ENCODE measurements at places on chromosomes 6 and 20.

- no peak for DNase-seq
Measured at GRCh38 chr20:10863337-10864060, 189.7 kb upstream of the JAG1 start.

- no peak for DNase-seq
Measured at GRCh38 chr20:43507150-43508080, at the start of gene L3MBTL1. Gene L3MBTL1, plus strand, starts transcription at chr20:43507697. Its CDS starts 5,807 bp downstream, at chr20:43513504.

- no peak for DNase-seq
Measured at GRCh38 chr20:38270869-38271605, 10.5 kb upstream of the KIAA1755 start.

GRCh38 chr20:35527122-35527769 lies 2.2 kb downstream of the C20orf173 start:
- no peak for DNase-seq

DNA sequence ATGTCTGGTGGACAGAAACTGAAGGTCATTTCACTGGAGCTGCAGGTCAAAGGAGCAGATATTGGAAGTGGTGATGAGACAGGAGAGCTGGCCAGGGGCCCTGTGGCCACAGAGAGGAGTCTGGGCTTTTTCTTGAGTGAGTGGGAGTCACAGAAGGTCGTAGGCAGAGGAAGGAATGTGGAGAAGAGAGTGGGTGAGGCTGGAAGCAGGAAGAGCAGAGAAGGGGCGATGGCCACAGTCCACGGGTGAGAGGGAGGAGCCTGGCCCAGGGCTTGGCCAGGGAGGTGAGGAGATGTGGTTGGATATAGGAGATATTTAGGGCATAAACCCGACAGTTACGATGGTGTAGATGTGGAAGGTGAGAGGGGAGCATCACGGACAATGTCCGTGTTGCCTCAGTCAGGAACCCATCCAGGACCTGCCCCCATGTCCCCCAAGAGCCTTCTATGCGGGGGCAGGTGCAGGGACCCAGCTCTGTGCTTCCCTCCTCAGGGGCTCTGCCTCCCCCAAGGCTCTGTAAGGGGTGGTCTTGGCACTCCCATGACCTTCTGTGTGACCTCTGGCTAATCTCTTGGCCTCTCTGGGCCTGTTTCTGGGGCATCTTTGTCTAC lies 150.5 kb upstream of the PTPN1 start:
- DNase-seq = no peak

DNA sequence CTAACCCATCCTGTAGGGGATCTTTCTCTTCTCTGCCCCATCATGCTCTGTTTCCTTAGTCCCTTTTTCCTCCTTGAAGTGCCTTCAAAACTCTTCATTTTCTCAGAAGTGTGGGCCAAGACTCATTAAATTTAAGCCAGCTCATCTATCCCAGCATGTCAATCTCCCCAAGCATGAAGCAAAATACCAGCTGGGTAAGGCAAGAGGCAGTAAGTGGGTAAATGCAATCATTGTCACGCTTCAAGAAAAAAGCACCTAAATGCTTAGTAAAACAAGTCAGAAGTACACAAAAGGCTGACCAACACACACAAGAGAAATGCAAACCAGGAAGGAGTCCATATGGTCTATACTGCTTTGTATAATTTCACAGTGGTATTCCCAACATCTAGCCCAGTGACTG lies 61.5 kb downstream of the COL12A1 start:
- DNase-seq = no peak

DNA sequence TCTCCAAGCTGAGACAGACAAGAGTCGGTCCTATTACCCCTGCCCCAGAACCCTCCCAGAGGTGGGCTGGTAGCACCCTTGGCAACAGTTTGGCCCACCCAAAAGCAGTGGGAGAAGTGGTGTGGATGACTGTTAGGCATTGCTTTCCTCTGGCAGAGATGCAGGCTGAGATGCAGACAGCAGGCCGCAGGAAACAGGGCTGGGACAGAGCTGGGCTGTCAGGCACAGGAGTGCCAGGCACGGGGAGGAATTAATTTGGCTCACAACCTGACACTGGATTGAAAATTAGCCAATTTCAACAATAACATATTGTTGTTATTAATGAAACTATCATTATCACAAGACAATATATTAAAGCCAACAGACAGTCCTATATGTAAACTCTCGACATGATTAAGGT lies 15.7 kb upstream of the SIRT5 start:
- DNase-seq = no peak

DNA sequence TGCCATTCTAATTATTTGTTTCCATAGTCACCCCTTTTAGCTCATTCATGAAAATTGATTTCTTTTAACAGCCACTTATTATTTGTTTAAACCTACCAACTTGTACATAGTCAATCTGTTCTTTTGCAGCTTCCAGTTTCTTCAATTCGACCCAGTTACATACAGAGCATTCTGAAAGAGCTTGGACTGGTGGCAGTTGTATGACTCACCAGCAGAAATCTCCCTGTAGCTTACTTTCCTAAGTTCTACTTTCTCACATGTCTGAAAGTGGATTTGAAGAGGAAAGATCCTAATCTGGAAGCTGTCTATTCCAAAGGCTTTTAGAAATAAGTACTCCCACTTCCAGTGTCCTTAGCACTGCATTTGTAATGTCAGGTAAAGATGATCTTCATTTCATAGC lies 447.9 kb downstream of the HTR1B start:
- DNase-seq = no peak

DNA sequence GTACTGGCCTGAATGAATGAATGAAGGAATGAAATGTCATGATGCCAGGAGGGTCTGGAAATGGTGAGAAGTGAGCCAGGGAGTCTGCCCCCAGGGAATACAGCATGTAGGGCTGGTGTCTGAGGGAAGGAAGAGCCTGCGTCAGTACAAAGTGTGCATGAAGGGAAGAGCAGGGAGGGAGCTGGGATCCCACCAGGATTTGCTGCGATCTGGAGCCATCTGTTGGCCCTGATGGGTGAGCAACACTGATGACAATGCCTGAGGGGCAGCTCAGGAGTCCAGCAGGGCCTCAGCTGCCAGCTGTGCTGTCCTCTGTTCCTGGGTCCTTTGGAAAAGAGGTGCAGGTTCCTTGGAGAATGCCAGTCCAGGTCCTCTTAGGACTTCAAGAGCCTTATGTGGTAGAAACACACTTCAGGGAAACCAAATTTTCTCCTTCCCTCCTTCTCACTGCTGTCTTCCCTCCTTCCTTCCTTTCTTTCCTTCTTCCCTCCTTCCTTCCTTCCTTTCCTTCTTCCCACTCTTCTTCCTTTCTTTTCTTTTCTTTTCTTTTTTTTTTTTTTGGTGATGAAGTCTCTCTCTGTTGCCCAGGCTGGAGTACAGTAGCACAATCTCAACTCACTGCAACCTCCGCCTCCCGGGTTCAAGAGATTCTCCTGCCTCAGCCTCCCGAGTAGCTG lies 11.5 kb downstream of the BPI start:
- DNase-seq = no peak

DNA sequence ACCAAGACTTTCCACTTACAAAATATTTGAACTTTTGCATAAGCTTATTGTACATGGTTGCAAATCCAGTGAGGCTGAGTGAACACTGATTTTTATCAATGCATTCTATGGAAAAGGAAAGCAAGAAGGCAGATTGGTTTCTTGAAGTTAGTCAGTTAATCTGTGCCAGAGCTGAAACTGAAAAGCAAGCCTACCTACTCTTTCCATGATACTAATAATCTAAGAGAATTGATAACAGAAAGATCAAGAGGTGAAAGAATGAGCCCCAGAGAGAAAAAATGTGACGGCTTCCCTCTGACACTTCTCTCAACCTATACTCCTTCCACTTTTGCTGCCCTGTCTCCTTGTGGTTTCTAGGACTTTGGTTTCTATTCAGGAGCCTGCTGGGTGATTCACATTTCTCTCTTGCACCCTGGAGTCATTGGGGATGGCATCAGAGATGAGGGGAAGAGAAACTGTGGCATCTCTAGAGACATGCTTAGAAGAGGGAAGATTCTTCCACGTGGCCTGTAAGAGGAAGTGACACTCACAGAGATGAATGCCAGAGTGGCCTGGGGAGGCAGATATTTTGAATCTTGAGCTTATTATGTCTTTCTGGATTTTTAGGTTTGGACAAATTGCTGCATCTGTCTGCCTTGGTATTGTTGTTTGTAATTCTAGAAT lies 158.6 kb upstream of the RIMS1 start:
- no peak for DNase-seq

GRCh38 chr6:14614631-14615030 lies 497.1 kb downstream of the CD83 start:
- DNase-seq = no peak

DNA sequence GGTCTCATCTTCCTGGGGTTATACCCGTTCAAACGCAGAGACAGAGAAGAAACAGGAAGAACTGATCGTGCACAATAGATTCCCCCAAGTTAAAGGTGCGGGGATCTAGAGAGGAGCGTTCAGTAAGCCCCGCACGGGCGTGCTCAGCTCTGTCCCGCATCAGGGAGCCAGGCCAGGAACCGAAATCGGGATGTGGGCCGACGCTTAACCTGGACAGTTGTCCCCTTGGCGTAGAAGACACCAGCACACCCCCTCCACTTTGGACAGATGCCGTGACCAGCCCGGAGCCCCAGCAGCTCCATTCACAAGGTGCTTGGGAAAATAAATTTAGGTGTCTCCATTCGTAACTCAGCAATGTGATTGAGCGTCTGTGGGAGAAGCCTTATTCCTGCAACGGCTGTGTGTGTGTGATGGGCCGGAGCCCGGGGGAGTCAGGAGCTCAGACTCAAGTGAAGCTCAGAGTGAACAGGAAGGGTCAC lies 24.0 kb upstream of the GATA5 start:
- DNase-seq = no peak

DNA sequence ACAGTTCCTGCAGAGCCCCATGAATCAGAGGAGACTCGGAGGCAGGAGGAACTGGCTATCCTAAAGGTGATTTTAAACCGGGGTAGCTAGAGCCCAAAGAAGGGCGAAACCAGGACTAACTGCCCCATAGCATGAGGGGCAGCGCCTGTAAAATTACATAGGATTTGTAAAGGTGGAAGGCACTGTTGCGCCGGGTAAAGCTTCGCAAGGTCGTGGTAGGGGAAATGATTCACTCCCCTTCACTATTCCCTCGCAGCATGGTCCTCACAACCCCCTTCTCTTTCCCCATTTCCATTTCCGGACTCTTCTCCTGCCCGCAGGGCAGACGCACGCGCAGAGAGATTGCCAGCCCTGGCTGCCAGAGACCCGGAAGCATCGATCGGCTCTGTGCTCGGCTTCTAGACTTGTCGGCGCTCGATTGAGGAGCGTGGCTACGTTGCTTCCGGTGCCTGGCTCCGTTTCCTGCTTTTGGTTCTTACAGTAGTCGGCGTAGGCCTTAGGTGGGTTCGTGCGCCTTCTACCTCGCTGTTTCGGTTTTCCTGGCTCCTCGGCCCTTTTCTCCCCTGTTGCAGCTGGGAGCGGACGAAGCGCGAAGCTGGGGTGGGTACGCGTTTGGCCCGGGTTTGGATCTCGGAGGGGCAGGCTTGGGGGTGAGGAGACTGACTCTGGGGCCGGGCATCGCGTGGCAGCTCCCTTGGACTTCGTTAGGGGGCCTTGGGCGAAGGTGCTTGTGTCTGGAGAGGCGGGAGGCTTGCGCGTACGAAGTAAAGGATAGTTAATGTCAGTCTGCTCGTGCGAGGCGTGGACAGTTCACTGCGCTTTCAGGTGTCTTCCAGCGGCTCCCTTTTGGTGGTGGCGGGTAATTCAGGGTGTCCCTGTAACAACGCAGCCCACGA lies at the start of gene SNRPB2:
Gene SNRPB2 (plus strand): TSS at position 462 of the 896 bp plus-strand sequence. CDS start 1,677 bp downstream, outside the sequence.
- peak; percentile 86 for DNase-seq

DNA sequence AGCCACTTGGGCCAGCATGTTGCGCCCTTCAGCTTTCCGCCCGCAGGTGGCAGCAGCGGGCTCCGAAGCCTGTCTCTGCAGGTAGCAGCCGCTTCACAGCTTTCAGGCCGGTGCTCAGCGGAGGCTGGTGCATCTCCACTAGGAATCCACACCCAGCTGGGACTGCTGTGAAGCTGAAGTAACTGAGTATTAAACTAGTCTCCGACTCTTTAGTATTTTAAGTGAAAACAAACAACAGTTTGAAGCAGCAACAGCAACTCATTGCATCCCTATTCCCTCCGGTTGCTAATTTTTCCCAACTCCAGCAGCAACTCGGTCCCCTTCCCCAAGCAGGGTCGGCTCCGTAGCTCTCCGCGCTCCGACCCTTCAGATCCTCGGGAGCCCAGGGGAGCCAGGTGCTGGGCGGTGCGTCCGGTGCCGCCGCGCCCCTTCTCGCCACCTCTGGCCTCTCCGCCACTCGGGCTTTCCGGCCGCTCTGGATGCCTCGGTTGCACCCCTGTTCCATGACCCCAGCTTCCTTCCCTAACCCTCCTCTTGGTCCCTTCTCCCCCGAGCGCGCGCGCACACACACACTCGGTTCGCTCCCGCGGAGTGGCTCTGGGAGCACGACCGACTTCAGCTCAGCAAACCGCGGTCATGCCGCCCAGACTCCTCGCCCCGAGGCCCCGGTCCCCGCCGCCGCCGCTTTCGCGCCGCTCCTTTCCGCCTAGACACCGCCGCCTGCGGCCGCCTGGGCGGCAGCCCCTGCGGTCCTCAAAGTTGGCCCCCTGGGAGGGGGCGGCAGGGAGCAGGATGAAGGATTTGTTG lies 765 bp upstream of the NKAIN2 start:
- DNase-seq = peak; percentile 6

DNA sequence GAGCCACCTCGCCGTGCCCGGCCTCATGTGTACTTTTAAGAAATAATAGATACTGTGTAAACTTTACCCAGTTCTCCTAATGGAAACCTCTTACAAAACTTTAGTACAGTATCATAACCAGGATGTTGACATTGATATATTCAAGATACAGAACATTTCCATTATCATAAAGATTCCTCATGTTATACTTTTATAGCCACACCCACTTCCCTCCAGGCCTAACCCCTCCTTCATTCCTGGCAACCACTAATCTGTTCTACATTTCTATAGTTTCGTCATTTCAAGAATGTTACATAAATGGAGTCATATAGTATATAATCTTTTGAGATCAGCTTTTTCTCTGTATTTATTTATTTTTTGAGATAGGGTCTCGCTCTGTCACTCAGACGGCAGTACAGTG lies 52.6 kb upstream of the SALL4 start:
- DNase-seq = no peak

GRCh38 chr6:156416391-156416790 lies 360.8 kb upstream of the ARID1B start:
- no peak for DNase-seq

- DNase-seq = no peak
Measured at GRCh38 chr6:33549896-33550295, 30.2 kb downstream of the BAK1 start.
